IPS DF 6.9 (cell line): ENCODE measurements at places on chromosomes 13 and 19.

DNA sequence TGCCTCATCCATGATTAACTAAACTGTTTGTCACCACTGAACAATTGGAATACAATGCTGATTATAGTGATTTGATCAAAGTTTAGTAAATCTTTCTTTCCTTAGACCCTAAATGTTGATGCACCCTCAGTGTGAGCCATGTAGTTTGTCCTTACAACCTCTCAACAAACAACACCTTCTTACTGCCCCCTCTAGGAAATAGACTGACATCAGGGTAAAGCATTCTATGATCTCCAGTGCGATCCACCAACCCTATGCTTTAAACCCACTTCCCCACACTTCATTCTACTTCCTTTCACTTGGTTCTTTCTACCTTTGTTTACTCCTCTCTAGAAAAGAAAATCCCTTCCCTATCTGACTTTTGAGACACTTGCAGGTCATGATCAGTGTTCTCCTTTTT lies 1842.5 kb upstream of the PRR20A start:
- H3K27me3 ChIP-seq = no peaks in the 10 kb centered on the region
- H3K4me1 ChIP-seq = no peaks in the 10 kb centered on the region
- no peaks in the 10 kb centered on the region for H3K36me3 ChIP-seq
- H3K27ac ChIP-seq = no peak overlapping the region

GRCh38 chr13:104160536-104160935 lies 1094.3 kb upstream of the SLC10A2 start:
- no peak for DNase-seq
- H3K27ac ChIP-seq = no peak overlapping the region
- no peaks in the 10 kb centered on the region for H3K27me3 ChIP-seq

DNA sequence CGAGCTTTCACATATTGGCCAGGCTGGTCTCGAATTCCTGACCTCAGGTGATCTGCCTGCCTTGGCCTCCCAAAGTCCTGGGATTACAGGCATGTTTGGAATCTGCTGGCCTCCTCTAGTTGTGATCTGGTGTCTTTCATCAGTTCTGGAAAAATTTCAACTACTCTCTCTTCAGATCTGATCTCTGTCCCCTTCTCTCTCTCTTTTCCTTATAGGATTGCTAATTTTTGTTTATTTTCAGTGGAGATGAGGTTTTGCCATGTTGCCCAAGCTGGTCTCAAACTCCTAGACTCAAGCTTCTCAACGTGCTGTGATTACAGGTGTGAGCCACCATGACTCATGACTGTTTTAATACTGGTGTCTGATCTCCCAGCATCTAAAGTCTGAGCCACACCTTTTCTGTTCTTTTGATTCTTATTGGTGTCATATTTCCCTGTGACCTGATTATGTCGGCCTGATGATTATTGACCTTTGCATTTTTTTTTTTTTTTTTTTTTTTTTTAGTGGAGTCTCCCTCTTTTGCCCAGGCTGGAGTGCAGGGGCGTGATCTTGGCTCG lies 10.4 kb upstream of the NANOS2 start:
- DNase-seq = no peak
- no peaks in the 10 kb centered on the region for H3K27me3 ChIP-seq
- H3K27ac ChIP-seq = no peak overlapping the region

- H3K27me3 ChIP-seq = no peaks in the 10 kb centered on the region; the same call in 1 of the 2 replicates
- DNase-seq = no peak
- H3K36me3 ChIP-seq = peaks cover 5% of the 10 kb centered on the region; the same call in 1 of the 2 replicates
- H3K27ac ChIP-seq = no peak overlapping the region
- H3K4me1 ChIP-seq = peaks cover 13% of the 10 kb centered on the region
- no peak overlapping the region for H3K4me3 ChIP-seq
Observed at GRCh38 chr19:48633148-48634035, 3.8 kb downstream of the DBP start.

GRCh38 chr13:103328899-103329298 lies 262.7 kb upstream of the SLC10A2 start:
- H3K4me1 ChIP-seq = no peaks in the 10 kb centered on the region
- H3K27ac ChIP-seq = no peak overlapping the region
- H3K27me3 ChIP-seq = no peaks in the 10 kb centered on the region
- H3K4me3 ChIP-seq = no peak overlapping the region
- no peak for DNase-seq

- H3K27me3 ChIP-seq = no peaks in the 10 kb centered on the region
- H3K4me3 ChIP-seq = no peak overlapping the region
- H3K27ac ChIP-seq = no peak overlapping the region
- no peaks in the 10 kb centered on the region for H3K4me1 ChIP-seq
Observed at GRCh38 chr13:113669231-113669754, 2.3 kb downstream of the GRK1 start.

GRCh38 chr13:44921931-44922758 lies 67.1 kb downstream of the NUFIP1 start:
- no peaks in the 10 kb centered on the region for H3K27me3 ChIP-seq
- no peaks in the 10 kb centered on the region for H3K36me3 ChIP-seq
- H3K27ac ChIP-seq = no peak overlapping the region
- H3K4me1 ChIP-seq = no peaks in the 10 kb centered on the region; the same call in 1 of the 2 replicates
- H3K4me3 ChIP-seq = no peak overlapping the region

DNA sequence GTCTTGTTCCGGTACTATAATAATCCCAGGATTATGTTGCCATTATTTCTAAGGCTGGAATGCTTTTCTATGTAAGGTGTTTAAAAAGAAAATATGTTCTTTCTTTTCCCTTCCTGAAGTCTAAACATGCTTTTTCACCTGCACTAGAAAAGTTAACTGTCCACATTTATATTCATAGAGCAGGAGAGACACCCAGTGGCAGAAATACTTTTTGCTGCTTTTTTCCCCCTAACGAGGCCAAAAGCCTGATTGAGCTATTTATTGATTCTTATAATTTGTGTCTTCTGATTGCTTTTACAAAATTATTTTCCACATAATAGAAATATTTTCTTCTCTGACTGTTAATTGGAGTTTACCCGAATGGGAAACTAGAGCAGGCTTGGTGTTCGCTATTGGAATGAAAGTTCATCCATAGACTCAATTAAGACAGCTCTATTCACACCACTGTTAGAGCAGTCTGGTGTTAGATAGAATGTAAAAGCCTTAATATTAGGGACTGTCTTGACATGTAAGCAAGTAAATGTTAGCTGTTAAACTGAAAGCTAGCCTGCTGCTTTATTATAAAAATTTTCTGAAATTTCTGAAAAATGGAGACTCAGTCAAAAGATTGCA lies 15.8 kb downstream of the GPR180 start:
- no peaks in the 10 kb centered on the region for H3K27me3 ChIP-seq
- no peak overlapping the region for H3K27ac ChIP-seq
- no peaks in the 10 kb centered on the region for H3K36me3 ChIP-seq
- H3K4me1 ChIP-seq = no peaks in the 10 kb centered on the region; the same call in 1 of the 2 replicates
- no peak for DNase-seq

- no peaks in the 10 kb centered on the region for H3K36me3 ChIP-seq
- DNase-seq = no peak
- no peak overlapping the region for H3K27ac ChIP-seq
- H3K4me1 ChIP-seq = no peaks in the 10 kb centered on the region
- H3K27me3 ChIP-seq = no peaks in the 10 kb centered on the region
- no peak overlapping the region for H3K4me3 ChIP-seq
Observed at GRCh38 chr13:19795956-19796355, 13.2 kb upstream of the PSPC1 start.

GRCh38 chr13:36965767-36966166 lies 33.4 kb downstream of the ALG5 start:
- no peaks in the 10 kb centered on the region for H3K27me3 ChIP-seq
- no peak overlapping the region for H3K27ac ChIP-seq
- DNase-seq = no peak
- peaks cover 5% of the 10 kb centered on the region; the same call in 1 of the 2 replicates for H3K36me3 ChIP-seq
